ENCODE measurements at places on chromosomes 4 and X.
A peak's percentile ranks its signal among the peaks of the same experiment; 100 is the strongest.

DNA sequence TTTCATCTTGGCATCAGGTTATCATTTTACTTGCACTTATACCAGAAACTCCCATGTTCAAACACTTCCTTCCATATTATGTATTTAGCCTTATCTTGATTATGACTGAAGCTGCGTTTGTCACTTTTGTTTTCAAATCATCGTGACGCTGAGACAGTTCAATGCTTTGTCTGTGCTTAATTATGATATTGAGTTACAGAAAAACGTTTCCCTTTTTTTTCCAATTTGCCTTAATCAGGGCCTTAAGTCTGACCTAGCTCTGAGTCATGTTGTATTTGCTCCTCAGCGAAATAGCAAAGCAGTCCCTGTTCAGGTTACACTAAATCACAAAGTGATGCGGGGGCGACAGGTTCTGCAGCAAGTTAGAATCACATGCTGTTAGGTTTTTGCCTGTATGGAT lies 254.7 kb downstream of the AFF2 start:
- DNase-seq = no peak

GRCh38 chr4:43391069-43391468 lies 498.6 kb downstream of the GRXCR1 start:
- no peak for DNase-seq

GRCh38 chrX:145532176-145532780 lies 285.0 kb downstream of the SPANXN1 start:
- no peak for DNase-seq

GRCh38 chr4:155604718-155605626 lies 61.7 kb upstream of the GUCY1A1 start:
- no peak for DNase-seq

DNA sequence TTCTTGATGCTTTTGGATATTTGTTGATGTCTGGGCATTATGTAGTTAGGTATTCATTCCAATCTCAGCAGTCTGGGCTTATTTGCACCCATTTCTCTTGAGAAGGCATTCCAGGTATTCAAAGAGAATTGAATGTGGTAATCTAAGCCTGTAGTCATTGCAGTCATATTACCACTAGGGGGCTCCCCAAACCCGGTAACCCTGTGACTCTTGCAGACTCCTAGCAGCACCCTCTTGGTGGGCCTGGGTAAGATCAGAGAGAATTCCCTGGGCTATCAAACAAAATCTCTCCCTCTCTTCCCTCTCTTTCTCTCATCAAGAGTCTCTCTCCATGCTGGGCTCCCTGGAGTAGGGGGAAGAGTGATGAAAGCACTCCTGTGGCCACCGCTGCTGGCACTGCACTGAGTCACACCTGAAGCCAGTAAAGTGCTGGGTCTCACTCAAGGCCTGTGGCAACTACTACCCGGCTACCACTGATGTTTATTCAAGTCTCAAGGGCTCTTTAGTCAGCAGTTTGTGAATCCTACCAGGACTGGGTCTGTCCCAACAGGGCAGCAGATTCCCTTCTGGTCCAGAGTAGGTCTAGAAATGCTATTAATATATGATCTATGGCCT lies 187.7 kb upstream of the NUDT10 start:
- peak; percentile 24 for DNase-seq

GRCh38 chr4:3044870-3045819 lies 29.2 kb downstream of the HTT-AS start:
- DNase-seq = peak; percentile 94

DNA sequence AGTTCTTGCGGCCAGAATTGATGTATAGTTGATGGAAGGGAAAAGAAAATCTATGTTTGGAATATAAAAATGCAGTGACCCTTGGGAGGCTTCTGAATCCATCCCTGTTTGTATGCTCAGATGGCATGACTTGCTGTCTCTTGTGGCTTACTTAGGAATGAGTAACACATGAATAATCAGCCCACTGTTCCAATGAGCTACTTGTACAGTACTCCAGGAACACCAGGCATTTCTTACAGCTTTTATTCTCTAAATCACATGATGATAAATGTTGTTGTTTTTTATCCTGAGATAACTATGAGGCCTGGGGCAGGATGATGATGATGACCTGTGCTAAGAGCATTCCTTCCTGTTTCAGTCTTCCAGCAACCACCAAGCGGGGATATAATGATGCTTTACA lies 18.9 kb downstream of the TMPRSS11E start:
- DNase-seq = no peak

GRCh38 chrX:71541210-71542022 lies 8.5 kb downstream of the OGT start:
- DNase-seq = no peak

- no peak for DNase-seq
These were observed 1226.2 kb upstream of the TENM3 start for GRCh38 chr4:181017038-181017437.

- no peak for DNase-seq
These were observed 1.4 kb upstream of the GPR173 start for GRCh38 chrX:53047228-53047627.

DNA sequence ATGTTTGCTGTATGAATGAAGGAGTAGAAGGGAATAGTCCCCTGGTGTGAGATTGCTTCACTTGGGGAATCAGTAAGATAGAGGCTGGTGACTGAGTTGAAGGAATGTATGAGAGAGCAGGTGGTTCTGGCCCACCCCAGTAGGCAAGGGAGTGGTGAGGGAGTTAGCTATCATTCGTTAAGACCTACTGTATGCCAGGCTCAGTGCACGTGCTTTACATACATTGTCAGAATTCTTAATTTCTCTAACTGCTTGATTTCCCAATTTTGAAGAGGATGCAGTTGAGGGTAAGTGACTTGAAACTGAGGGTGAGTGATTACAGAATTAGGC lies 700 bp downstream of the VMA21 start:
- no peak for DNase-seq

DNA sequence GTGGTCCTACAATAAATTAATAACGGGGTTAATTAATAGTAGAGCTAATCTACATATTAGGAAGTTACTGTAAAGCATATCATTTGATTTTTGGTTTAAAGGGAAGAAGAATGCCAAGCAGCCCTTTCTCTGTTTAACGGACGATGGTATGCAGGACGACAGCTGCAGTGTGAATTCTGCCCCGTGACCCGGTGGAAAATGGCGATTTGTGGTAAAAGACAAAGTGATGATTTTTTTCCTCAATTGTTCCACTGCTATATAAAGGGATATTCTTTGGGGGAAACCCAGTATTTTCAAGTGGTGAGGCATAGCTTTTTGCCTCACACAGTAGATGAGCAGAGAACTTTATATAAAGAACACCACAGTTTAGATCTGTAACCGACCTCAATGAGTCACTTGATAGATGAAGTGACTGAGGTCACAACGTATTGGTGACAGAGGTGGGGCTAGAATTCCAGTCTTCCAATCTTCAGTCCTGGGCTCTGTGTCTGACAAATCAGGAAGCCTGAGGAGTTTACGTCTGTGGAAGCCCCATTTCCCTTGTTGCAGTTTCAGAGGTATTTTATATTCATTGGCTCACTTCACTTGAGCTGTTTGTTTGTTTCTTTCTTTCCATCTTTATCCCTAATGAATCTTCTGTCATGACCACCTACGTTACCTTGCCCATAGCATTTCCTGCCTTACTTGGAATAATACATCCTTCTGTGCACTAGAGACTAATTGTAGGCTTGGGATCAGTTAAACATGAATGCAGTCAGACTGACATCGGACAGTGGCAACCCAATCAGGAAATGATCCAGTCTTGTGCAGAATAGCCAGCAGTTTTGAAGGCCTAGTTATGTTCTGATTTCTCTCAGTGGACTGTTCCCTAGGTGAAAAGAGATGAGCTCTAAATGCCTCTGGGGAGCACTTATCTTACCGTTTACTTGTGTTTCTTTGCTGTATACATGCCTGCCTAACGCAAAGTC lies 30.1 kb downstream of the ZRSR2 start:
- no peak for DNase-seq
